ENCODE measurements at places on chromosomes 1 and 21.

GRCh38 chr1:199780948-199781670 lies 246.4 kb upstream of the NR5A2 start:
- no peak for DNase-seq

DNA sequence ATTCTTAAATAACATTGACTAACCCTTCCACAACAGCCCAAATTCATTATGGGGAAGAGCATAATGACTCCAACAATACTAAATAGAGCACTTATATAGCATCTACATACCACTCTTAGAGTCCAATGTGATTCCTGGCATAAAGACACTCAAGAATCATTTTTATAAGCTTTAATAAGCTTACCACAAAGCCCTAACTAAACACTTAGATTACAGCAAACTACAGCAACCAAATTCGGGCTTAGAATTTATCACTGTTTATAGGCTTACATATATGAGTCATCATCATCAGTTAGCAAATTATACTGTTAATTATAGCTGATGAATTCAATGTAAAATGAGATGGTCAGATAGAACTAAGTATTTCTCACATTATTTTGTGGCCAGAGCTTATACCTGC lies 7.3 kb downstream of the SCYL3 start:
- DNase-seq, result no peak

GRCh38 chr1:219581766-219582165 lies 31.1 kb downstream of the ZC3H11B start:
- no peak for DNase-seq

DNA sequence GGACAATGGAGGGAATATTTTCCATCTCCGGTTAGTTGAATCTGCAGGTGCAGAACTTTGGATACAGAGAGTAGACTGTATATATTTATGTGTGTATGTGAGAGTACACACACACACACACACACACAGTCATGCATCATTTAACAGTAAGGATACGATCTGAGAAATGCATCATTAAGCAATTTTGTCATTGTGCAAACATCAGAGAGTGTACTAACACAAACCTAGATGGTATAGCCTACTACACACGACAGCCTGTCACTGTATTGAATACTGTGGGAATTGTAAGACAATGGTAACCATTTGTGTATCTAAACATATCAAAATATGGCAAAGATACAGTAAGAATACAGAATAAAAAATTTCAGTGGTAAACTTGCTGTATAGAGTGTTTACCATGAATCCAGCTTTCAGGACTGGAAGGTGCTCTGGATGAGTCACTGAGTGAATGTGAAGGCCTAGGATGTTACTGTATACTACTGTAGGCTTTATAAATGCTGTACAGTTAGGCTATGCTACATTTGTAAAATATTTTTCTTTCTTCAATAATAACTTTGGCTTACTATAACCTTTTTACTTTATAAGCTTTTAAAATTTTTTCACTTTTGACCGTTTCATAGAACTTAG lies 138.5 kb downstream of the ZZZ3 start:
- no peak for DNase-seq
